Left cardiac atrium (tissue), 4 donors: ENCODE measurements at places on chromosomes 11 and 22. TPM values are rescaled to one million over a fixed set of nuclear protein-coding genes. Genes with fewer than 3 reads are reported as not detected.
A peak's percentile ranks its signal among the peaks of the same experiment; 100 is the strongest.

DNA sequence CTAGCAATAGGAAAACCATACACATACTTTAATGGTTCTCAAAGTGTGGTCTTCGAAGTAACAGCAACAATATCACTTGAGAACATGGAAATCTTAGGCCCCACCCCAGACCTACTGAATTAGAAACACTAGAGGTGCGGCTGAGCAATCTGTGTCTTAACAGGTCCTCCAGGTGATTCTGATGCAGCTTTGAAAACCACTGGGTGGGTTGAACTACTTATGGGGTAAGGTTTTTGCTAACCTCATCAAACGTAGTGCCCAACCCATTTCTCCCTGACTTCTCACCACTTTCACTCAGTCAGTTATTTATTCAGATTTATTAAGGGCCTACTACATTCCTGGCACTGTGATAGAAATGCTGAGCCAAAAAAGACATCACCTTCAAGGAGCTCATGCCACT is 3.7 kb downstream of the MPZL2 start:
- DNase-seq, result no peak

GRCh38 chr11:32426819-32427615 is 8.3 kb downstream of the WT1 start:
- peak; percentile 80 for DNase-seq

NAV2 gene
- 15.3 TPM for total RNA-seq

MISFA gene
- total RNA-seq, result 5.9 TPM

GAS2 gene
- 8.9 TPM for total RNA-seq

GRCh38 chr22:25409240-25409639 is 155.2 kb upstream of the GRK3 start:
- DNase-seq, result no peak

GRCh38 chr11:87320123-87320522 is 282.4 kb downstream of the TMEM135 start:
- no peak for DNase-seq

GRCh38 chr22:36145881-36146280 is 14.7 kb downstream of the APOL3 start:
- no peak for DNase-seq

DNA sequence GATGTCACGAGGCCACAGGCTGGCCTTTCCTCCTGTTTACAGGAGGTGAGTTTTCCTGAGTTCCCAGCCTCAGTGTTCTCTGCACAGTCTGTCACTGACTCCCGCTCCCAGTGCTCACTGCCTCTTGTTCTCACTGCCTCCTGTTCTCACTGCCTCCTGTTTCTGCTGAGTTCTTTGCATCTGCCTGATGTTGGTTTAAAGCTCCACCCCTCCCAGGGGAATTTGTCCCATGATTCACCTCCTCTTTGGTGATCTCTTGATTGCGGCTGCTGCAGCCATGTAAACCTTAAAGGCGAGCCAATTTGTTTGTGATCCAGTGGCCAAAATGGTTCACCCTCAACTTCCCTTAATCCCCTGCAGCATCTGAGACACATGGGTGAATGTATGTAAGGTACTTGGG is 6.0 kb upstream of the TUBA8 start:
- DNase-seq, result no peak
